ENCODE measurements at places on chromosomes 5 and 9. TPM values are rescaled to one million over a fixed set of nuclear protein-coding genes. Genes with fewer than 3 reads are reported as not detected.

The NOL8 gene
- total RNA-seq, result 32.8 TPM

The CNTFR gene
- 6.2 TPM for total RNA-seq

The COL27A1 gene
- 21.6 TPM for total RNA-seq

The GNG10 gene
- total RNA-seq, result 54.4 TPM

The PCDHB11 gene
- 5.9 TPM for total RNA-seq

The ADAMTS16 gene
- total RNA-seq, result 2.5 TPM

The CRHBP gene
- total RNA-seq, result not detected

The SCGB3A2 gene
- total RNA-seq, result 5.8 TPM

The CTSV gene
- 2.9 TPM for total RNA-seq

The FXN gene
- total RNA-seq, result 3.1 TPM

The CCNJL gene
- 8.3 TPM for total RNA-seq

The SLC27A4 gene
- 11.5 TPM for total RNA-seq

The ROR2 gene
- 14.0 TPM for total RNA-seq

The SLC45A2 gene
- not detected for total RNA-seq

The PLPP7 gene
- 81.3 TPM for total RNA-seq

The ZDHHC11B gene
- total RNA-seq, result 5.3 TPM

The UGT3A2 gene
- 0.21 TPM for total RNA-seq

DNA sequence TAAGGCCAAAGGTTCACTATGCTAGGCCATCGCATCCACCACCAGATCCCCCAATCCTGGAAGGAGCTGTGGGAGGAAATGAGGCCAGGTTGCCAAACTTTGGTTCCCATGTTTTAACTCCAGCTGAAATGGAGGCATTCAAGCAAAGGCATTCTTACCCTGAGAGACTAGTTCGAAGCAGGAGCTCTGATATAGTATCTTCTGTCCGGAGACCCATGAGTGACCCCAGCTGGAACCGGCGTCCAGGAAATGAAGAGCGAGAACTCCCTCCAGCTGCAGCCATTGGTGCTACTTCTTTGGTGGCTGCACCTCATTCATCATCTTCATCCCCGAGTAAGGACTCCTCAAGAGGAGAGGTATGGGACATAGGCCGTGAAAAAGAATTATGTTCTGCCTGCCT, 75.6 kb downstream of the GAPVD1 start:
- no peak for DNase-seq

GRCh38 chr5:66171349-66172344, 27.5 kb downstream of the SREK1 start:
- peak; percentile 68 for DNase-seq

GRCh38 chr5:1778138-1779020, 21.3 kb downstream of the MRPL36 start:
- no peak for DNase-seq

DNA sequence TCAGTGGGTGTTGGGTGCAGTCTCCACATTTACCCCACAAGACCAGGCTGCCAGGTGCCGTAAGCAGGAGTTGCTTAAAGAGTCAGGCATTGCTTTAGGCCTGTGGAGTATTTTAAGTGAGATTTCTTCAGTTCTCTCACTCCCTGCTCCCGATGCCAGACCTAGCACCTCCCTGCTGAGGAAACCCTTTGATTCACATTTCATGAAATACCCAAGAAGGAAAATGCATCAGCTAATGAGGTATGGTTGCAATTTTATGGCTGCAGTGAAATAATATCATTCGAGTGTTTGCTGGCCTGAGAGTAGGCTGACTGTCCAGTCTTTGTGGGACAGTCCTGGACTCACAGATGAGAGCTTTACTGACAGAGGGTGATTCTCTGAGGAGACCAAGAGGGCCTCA, 67.4 kb upstream of the CTSL start:
- DNase-seq, result no peak

- no peak for DNase-seq
Observed at GRCh38 chr9:109974143-109974917, 194.3 kb downstream of the PALM2AKAP2 start.

GRCh38 chr5:42005561-42006153, 80.6 kb downstream of the FBXO4 start:
- DNase-seq, result peak; percentile 23

- no peak for DNase-seq
Observed at GRCh38 chr9:88478246-88478645, 56.7 kb upstream of the NXNL2 start.

- DNase-seq, result no peak
Observed at GRCh38 chr5:127517110-127517479, 345 bp upstream of the PRRC1 start.

DNA sequence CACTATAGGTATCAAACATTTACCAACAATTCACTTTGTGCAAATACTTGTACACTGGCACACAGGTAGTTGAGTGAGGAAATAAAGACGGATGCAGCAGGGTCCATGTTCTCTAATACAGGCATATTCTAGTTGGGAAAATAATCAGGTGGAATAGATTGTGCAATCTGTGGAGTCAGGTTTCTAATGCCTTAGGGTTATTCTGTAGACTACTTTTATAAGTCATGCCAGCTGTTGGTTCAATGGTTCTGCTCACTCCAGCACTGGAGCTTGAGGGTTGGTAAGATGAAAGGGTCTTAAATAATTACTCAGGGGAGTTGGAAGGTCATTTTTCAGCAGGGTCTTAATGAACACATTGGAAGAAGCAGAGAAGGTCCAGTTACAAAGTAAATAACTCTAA, 690.3 kb upstream of the DMAC1 start:
- DNase-seq, result no peak

GRCh38 chr9:102178811-102179210, 440.4 kb upstream of the GRIN3A start:
- DNase-seq, result no peak

GRCh38 chr5:2532809-2533208, 218.7 kb downstream of the IRX2 start:
- no peak for DNase-seq

- no peak for DNase-seq
Observed at GRCh38 chr5:10017786-10018185, 231.9 kb downstream of the ATPSCKMT start.

GRCh38 chr9:92236465-92236864, 57.0 kb downstream of the IARS1 start:
- no peak for DNase-seq

GRCh38 chr5:170945275-170945674, 83.5 kb downstream of the RANBP17 start:
- no peak for DNase-seq

DNA sequence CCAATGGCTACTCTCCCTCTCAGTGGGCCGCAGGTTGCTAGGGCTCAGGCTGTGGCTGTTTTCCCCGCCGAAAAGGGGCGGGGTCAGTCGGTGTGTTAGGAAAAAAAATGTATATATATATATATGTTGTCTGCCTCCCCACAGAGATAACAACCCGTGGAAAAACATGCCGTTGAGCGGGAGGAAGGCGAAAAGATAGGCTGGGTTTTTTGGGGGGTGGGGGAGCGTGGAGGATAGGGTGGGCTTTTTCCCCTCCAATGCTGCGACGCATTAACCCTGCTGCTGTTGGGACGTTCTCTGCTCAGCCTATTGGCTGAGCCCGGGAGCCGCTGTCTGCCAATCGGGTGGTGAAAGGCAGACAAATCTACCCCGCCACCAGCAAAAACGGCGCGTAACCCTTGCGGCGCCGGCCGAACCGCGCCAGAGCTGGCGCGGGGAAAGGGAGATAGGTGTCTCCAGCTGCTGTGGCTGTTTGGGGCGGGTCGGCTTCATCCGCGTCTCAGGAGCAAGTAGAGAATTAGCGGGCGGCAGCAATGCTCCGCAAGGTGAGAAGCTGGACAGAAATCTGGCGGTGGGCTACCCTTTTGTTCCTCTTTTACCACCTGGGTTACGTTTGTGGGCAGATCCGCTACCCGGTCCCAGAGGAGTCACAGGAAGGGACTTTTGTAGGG, at the start of gene PCDHGC4:
PCDHGC4 (plus strand) TSS at position 390 of the 671 bp plus-strand sequence; CDS start at position 534, 144 bp downstream.
- DNase-seq, result peak; percentile 79

- no peak for DNase-seq
Observed at GRCh38 chr9:91736311-91736710, 213.7 kb downstream of the ROR2 start.

GRCh38 chr9:121707477-121708424, 56.3 kb downstream of the DAB2IP start:
- no peak for DNase-seq

- DNase-seq, result no peak
Observed at GRCh38 chr9:6153425-6153824, 62.2 kb upstream of the IL33 start.

DNA sequence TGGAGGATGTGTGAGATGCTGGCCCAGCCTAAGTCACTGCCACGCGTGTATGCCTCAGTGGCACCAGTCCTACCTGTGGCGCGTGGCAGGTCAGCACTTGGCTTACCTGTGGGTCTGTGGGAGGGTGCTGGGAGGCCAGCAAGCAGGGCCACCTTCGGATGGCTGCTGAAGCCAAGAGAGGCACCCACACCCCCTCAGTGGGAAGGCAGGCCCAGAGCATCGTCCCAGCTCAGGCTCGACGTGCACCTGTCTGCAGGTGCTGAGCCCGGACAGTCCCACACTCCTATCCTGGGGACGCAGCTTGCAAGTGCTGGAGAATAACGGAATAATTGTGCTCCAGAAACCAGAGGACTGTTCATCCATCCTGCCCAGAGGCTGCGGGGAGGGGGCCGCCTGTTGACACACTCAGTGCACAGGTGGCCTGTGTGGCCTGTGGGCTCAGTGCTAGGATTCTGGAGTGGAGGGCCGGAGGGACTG, 24.0 kb downstream of the NKD2 start:
- DNase-seq, result no peak

DNA sequence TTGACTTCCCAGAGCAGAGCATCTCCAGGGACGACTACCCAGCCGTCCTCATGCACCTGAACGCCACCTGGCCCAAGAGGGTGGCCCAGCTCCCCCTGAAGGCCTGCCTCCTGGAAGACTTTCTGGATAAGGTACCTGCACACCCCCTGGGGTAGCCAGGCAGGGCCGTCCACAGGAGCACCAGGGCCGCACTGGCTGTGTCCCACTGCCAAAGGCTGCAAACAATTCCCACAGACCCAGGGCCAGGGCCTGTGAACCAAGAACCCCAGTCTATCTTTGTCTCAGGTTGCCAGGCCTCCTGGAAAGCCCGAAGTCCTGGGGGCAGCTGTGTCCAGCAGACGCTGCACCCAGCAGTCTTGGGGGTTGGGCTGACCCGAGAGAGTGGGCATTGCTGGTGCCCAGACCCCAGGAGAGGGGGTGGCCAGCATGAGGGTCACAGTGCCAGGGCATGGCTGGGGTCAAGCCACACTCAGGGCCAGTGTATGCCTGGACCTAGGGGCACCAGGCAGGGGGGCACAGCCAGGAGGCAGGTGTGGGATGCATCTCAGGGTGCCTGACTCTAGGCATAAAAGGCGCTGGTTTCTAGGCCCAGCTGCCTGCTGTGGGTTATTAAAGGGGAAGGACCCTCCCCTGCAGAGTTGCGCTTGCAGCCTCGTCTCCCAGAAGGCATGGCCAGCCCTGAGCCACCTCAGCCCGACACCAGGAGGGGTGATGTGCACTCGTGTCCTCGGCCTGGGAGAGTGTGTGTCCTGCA, 17.7 kb downstream of the SLC6A18 start:
- no peak for DNase-seq

GRCh38 chr5:16754601-16755000, 137.8 kb upstream of the RETREG1 start:
- peak; percentile 71 for DNase-seq

DNA sequence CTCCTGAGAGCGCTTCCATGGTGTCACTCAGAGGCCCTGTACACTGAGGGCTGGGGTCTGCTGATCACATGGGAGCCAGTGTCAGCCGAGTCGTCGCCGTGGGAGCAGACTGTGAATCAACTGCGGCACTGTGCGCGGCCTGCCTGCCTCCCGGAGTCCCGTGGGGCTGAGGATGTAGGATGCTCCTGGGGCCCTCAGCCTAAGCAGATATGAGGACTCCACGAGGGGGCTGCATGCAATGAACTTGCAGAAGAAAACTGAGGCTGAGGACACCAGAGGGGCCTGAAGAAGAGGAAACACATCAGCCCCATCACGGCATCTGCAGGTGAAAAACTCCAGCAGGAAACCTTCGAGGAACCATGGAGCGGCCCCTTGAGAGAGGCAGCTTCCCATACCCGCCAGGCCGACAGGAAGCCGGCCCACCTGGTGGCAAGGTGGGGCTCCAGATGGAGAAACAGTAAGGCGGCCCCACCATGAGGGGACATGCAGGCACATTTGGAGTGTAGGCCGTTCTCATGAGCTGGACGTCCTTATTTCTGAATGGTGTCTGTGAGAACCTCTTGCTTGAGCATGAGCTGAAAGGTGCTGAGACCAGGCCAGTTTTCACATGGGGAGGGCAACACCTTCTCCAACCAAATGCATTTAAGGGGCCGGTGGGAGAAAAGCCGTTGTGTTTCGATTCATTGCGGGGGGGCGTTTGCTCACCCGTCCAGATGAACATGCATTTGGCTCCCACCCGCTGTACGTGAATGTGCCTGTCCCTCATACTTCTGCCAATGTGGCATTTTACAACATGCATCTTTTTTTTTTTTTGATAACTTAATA, 35.2 kb upstream of the ADAMTS2 start:
- DNase-seq, result no peak

- DNase-seq, result no peak
Observed at GRCh38 chr5:66602621-66603020, 6.4 kb downstream of the MAST4 start.

- no peak for DNase-seq
Observed at GRCh38 chr5:76764374-76764773, 48.4 kb downstream of the F2R start.

- no peak for DNase-seq
Observed at GRCh38 chr9:121781145-121781548, 129.7 kb downstream of the DAB2IP start.

- no peak for DNase-seq
Observed at GRCh38 chr9:99955606-99956005, 49.2 kb downstream of the STX17 start.

GRCh38 chr9:98504298-98505282, 204.1 kb downstream of the GABBR2 start:
- DNase-seq, result no peak

DNA sequence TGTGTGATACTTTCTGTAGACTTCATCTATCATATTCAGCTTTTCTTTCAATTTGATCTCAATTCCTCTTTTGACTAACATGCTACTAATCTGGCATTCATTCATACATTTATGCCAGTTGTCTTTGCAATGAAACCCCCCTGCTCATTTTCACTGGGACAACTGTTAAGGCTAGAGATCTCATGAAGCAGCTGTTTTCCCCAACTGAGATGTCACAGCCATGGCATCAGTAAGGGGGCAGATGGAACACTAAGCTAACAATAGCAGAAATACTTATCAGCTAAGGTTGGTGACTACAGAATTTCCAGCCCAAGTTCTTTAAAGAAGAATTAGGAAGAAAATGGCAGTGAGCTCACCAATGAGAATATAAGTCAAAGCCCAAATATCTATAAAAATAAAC, 9.4 kb downstream of the TMED7 start:
- DNase-seq, result peak; percentile 81

DNA sequence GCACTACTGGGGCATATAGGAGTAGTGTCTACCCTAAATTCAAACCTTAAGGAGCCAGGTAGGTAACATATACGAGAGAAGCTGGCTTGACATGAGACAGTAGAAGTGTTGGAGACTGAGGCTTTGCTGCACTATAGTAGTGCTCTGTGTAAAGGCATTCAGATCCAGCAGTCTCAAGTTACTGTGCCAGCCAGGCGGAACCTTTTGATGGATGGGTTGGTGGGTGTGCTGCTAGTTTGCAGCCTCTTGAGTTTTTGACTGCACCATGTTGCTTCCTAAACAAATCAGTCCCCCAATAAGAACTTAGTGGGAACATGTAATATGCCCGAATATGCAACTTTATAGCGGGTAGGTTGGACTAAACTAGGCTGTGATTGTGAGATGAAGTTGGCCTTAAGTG, 1.5 kb downstream of the CLTA start:
- peak; percentile 22 for DNase-seq

GRCh38 chr5:137128012-137128411, 371.1 kb downstream of the SPOCK1 start:
- no peak for DNase-seq
